Small intestine (tissue), 16 donors: ENCODE measurements at places on chromosomes 12 and 14.

DNA sequence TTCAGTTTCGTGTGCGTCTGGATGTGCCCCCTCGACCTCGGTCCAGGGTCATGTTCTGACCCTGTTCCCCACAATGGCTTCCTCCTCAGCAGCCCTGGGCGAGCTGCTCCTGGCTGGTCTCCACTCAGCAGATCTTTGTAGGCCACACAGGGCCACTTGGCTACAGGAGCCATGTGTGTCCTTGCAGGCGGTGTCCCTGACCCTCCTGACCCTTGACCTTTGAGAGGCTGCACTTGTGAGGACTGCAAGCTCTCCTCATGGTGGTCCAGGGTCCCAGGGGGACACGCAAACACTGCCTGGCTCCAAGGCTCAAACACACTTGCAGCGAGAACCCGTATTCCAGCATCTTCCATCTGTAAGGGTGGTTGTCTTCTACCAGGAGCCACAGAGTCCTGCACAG, 7.5 kb upstream of the SIVA1 start:
- no peak for DNase-seq

DNA sequence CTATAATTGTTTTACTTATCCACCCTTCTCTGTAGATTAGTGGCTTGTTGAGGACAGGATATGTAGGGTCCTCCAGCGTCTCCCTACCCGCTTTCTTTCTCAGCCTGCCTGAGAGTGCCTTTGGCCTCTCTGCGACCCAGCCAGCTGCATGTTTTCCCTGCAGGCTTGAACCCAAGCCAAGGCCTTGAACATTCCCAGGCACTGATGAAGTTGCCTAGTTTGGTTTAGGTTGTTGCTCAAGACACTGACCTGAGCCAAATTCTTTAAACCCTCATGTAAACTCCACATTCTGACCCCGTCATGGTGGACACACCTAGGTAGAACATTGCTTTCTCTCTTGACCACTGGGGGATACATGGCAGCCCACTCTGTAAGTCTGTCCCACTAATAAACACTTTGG, 33.4 kb upstream of the TXNRD1 start:
- no peak for DNase-seq

- no peak for DNase-seq
Measured at GRCh38 chr12:45017916-45018315, 33.0 kb downstream of the DBX2 start.

GRCh38 chr12:25308756-25309155, 58.0 kb upstream of the KRAS start:
- no peak for DNase-seq

- no peak for DNase-seq
Measured at GRCh38 chr12:117030187-117030900, 68.9 kb downstream of the TESC start.

DNA sequence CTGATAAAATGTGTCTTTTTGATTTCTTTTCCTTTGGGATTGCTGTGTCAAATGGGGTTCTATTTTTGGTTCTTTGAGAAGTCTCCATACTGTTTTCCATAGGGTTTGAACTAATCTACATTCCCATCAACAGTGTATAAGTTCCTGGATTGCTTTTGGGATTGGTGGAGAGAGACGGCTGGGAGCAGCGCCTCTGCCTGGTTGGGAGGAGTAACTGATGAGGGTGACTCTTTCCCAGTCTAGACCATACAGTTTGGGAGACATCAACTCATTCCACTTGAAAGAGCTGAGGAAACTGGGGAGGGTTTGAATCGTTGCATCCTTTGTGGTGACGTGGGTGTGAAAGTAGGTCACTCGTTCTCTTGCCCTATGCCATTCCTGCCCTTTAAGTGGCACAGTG, 42.3 kb upstream of the KCNA1 start:
- no peak for DNase-seq

- DNase-seq, result no peak
Measured at GRCh38 chr12:104472748-104473147, 16.0 kb downstream of the CHST11 start.

GRCh38 chr12:53984901-53985691, at the start of gene HOXC10:
Gene HOXC10 (plus strand): TSS chr12:53985146. CDS start chr12:53985260, 114 bp downstream.
- peak; percentile 94 for DNase-seq

- peak; percentile 54 for DNase-seq
Measured at GRCh38 chr14:105528586-105529318, 2.4 kb downstream of the TMEM121 start.

DNA sequence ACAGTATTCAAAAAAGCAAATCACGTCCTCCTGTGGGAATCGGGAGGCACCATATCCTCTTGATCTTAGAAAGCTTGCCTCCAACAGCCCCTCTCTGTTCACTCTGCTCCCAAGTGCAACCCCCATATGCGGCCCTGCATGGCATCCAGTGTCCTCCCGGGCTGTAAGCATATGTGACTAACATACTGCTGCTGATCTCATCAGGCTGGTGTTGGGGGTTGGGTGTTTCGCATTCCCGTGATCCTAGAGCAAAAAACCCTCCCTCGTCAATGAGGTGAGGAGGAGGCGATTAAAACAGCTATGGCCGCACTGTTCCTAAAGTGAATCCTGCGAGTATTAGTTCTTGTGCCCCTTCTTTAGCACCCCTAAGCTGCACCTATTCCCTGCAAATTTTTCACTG, 28.1 kb upstream of the PPM1A start:
- no peak for DNase-seq
